ENCODE measurements at places on chromosomes 4 and X.

DNA sequence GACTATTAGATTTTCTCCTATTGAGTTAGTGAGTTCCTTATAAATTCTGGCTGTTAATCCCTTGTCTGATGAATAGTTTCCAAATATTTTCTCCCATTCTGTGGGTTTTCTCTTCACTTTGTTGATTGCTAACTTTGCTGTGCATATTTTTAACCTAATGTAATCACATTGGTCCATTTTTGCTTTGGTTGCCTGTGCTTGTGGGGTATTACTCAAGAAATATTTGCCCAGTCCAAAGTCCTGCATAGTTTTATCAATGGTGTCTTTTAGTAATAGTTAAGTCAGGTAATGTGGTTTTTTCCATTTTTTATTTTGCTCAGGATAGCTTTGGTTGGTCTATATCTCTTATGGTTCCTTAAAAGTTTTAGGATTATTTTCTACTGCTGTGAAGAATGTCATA is 490.3 kb downstream of the ARAP2 start:
- DNase-seq = no peak

GRCh38 chr4:33996075-33996718 is 2248.1 kb downstream of the ARAP2 start:
- DNase-seq = no peak

DNA sequence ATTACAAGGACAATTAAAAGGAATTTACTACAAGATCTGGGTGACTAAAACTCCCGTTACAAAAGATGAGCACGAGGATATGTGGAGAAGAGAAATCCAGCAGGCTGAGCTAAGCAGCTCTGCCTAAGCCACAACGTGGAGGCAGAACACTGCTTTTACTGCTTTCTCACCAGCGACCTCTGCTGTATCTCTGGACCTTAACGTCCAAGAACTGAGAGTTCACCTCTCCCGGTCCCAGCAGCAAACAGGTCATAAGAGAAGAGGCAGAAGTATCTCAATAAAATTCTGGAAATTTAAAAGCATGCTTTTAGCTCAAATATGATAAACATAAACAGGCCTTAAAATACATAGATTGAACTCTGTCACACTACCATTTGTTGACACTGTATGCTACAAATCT is 81.0 kb downstream of the ADGRA3 start:
- no peak for DNase-seq

DNA sequence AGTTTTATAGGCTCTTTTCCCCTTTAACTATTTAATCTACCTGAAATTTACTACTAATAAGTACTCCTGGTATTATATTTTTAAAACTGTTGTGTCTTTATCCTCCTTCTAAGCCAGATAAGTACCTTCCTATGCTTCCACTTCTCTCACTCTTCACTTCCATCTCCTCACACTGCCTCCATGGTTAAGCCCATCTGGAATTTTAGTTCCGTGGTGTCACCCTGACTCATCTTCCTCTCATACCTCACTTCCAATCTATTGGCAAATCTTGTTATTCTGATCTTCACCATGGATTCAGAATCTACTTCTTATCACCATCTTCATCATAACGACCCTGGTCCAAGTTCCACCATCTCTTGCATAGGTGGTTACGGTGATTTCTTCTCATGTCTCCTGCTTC is 32.7 kb upstream of the DAPP1 start:
- no peak for DNase-seq

GRCh38 chr4:186687265-186687664 is 36.4 kb downstream of the FAT1 start:
- no peak for DNase-seq

DNA sequence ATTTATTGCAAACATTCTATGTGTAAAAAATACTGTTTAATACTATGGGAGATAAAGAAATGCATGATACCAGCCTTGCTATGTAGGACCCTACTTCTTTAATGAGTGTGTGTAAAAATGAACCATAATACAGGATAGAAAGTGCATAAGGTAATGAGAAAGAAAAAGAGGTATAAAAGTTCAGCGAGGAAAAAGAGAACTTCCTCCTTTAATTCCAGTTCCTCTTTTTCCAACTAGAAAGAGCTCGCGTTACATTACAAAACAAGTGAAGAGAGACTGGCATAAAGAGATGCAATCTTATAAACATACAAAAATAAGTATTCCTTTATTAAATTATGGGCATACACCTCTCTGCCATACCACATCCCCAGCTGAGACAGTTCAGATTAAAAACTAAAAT is 77.4 kb downstream of the ANKRD17 start:
- DNase-seq = no peak

GRCh38 chr4:40628888-40629287 is 776 bp downstream of the RBM47 start:
- DNase-seq = no peak
